Activated CD8-positive, alpha-beta memory T cell treated with anti-CD3 and anti-CD28 coated beads for 48 hours (primary cell): ENCODE measurements at places on chromosomes 5 and 9.

GRCh38 chr5:113186061-113186460 is 209.5 kb downstream of the DCP2 start:
- DNase-seq, result no peak

DNA sequence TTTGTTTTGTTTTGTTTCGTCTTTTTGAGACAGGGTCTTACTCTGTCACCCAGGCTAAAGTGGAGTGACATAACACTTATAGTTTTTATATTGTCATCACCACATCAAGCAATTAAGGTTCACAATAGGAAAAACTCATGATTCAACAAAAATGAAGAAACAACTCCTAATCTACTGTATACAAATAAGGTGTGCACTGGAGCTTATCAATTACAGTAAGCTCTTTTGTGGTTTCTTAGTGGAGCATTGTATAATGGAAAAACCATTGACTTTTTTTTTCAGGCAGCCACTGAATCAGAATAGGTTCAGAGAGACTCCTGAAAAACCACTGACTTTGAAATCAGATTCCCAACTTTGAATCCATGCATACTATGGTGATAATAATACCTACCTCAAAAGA is 10.8 kb upstream of the PLIN2 start:
- DNase-seq, result no peak

- DNase-seq, result no peak
Observed at GRCh38 chr9:17799369-17799768, 220.5 kb downstream of the SH3GL2 start.

GRCh38 chr5:123810253-123810652 is 298.3 kb downstream of the CSNK1G3 start:
- DNase-seq, result no peak

DNA sequence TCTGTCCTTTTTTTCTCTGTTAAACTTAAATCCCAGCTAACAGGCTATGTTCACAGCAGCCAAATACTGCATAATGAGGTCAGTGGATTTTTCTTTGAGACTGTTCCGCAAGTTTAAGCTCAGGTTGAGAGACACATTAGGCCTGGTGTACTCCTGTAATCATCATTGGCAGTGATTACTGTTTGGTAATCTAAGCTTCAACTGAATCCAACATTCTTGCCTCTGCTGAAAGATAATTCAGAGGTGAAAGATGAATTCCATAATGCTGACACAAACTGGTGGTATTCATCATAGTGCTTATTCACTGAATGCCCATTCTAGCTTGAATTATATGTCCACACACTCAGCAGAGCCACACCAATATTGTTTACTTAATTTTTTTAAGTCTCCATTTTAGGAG is 108.5 kb downstream of the NFIB start:
- DNase-seq, result no peak

DNA sequence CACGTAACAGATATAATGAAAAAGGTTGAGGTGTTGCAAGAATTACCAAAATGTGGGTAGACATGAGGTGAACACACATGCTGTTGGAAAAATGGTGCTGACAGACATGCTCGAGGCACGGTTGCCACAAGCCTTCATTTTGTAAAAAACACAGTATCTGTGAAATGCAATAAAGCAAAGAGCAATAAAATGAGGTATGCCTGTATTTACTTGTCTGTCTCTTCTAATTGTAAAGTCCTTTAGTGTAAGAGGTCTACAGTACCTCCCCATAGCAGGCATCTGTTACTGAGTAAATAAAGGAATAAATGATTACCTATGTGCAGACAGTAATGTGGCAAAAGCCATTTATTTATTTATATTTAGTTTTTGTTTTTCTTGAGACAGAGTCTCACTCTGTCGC is 3.0 kb upstream of the CAST start:
- no peak for DNase-seq

GRCh38 chr5:107430071-107430625 is 240.6 kb downstream of the EFNA5 start:
- no peak for DNase-seq
